GM13977 (cell line): ENCODE measurements at places on chromosomes 4 and X.

GRCh38 chrX:31232506-31232905 lies 160.7 kb upstream of the FTHL17 start:
- DNase-seq: no peak

GRCh38 chrX:103637604-103638338 lies 9.0 kb downstream of the TCEAL1 start:
- no peak for DNase-seq

- DNase-seq: no peak
These were observed 77.0 kb upstream of the C4orf50 start for GRCh38 chr4:6095023-6095752.

- no peak for DNase-seq
These were observed 27.5 kb upstream of the ESX1 start for GRCh38 chrX:104282166-104282725.

- DNase-seq: no peak
These were observed 497.5 kb downstream of the INPP4B start for GRCh38 chr4:142348613-142349021.

DNA sequence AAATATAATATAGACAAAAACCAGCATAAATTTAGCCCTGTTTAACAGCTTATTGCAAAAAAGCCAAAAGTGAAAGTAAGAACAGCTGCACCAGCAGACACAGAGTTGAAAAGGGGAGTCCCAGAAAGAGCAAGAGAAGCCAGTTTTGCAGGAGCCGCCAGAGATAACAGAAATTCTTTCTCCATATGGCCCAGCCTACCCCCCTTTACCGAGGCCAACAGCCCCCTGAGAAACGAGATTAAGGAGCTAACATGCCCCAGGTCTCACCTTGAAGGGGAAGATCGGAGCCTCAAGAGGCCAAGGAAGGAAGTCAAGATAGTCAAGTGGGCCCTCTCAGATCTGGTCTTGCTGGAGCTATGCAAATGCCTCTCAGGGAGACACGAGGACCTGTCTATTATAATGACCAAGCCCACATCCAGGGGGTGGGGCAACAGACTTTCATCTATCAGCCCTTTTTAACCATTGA lies 4.8 kb downstream of the ACOX3 start:
- peak; percentile 65 for DNase-seq

- DNase-seq: no peak
These were observed 26.6 kb downstream of the MAOA start for GRCh38 chrX:43682726-43683125.

DNA sequence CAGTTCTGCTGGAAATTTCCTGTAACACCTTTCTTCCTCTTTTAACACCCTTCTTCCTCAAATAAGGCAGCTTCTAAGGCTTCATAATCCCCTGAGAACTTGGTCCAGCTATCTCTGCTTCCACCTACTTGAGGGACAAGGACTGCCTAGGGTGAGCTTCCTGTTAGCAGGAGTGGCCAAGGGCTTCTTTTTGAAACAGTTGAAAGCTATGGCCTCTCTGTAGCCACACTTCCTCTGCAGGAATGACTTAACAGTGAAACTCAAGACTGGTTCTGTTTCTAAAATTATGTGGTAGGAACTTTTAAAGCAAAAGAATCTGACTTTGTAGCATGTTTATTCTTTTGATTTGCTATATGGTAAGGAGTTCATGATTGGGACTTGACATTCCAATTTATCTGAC lies 108.5 kb upstream of the WDR1 start:
- no peak for DNase-seq

GRCh38 chr4:13365195-13365594 lies 118.9 kb downstream of the RAB28 start:
- DNase-seq: no peak

- no peak for DNase-seq
These were observed 15.9 kb upstream of the F11 start for GRCh38 chr4:186249785-186250754.

DNA sequence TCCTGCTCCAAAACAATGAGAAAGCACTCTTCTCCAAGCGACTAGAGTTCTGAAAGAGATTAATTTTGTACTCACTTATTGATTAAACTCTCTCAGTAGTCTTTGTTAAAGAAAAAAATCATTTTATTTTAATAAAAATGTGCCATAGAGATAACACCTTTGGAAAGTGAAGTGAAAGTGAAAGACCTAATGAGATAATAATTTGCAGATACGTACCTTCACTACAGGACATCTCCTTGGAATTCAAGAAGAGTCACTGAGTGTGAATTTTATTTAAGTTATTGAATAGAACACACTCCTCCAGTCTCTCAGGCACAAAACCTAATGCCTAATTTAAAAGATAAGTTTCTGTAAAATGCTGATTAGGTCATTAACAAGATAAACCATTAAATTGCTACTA lies 1070.6 kb upstream of the GRID2 start:
- DNase-seq: no peak

- DNase-seq: no peak
These were observed 23.4 kb downstream of the FBXO8 start for GRCh38 chr4:174260099-174260498.

GRCh38 chrX:23980011-23980441 lies 47.0 kb downstream of the KLHL15 start:
- no peak for DNase-seq

DNA sequence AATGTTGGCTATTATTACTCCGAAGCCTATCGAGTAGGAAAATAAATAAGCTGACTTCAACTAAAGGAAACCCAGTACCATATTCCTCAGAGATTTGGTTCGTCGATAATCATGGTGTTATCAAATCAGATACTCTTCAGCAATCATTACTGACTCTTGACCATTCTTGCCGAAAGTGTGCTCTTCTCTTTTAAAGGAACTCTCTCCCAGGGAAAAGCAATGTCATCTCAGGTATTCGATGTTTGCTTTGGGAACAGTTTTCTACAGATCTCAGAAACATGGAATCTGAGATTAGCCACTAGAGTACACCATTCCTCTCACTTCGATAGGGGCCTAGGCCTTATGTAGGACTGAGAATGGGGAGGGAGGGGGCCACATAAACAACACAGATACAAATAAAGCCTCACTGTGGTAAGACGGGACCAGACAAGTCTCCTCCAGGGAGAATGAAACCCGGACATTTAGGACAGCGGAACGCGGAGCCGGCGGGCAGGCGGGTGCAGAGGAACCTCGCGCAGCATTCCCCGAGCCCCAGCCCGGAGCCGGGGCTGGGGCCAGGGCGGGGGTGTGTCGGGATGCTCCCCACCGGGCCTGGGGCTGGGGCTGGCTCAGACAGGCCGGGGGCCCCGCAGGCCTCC lies 581 bp downstream of the DNAJB14 start:
- peak; percentile 26 for DNase-seq

DNA sequence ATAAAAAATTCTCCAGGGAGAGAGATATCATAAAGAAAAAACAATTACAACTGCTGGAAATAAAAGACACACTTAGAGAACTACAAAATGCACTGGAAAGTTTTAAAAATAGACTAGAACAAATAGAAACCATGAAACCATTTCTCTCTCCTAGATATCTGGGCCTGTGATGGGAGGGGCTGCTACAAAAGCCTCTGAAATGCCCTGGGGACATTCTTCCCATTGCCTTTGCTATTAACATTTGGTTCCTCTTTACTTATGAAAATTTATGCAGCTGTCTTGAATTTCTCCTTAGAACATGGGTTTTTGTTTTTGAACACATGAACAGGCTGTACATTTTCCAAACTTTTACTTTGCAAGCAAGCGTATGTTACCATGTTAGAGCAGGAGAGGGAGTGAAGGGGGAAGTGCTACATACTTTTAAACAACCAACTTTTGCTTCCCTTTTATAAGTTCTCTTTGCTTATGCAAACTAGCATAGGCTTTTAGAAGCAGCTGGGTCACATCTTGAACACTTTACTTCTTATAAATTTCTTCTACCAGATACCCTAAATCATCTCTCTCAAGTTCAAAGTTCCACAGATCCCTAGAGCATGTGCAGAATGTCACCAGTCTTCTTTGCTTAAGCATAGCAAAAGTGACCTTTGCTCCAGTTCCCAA lies 47.9 kb upstream of the PACRGL start:
- DNase-seq: no peak

DNA sequence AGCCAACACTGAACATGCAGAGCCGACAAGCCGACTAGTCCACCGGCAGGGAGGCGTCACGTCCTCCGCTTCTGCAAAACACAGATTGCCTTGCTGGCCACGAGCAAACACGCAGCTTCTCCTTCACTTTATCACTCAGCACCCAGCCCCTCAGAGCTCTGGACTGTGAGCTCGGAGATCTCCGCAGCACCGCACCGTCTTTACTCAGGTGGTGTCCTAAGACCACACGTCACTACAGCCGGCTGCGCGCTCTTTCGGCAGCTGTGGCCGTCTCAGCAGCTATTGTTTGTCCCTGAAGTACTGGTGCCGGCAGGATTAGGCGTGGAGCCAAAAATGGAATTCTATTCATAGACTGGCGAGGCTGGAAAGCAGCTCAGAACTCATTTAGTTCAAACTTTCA lies 72.0 kb downstream of the FAT1 start:
- no peak for DNase-seq

- no peak for DNase-seq
These were observed 8.1 kb downstream of the HADH start for GRCh38 chr4:107997794-107998193.

GRCh38 chr4:40340030-40340429 lies 4.9 kb downstream of the CHRNA9 start:
- DNase-seq: no peak

- no peak for DNase-seq
These were observed 58.0 kb upstream of the ABCG2 start for GRCh38 chr4:88216395-88216794.

GRCh38 chr4:171390626-171391025 lies 422.6 kb upstream of the GALNTL6 start:
- no peak for DNase-seq

DNA sequence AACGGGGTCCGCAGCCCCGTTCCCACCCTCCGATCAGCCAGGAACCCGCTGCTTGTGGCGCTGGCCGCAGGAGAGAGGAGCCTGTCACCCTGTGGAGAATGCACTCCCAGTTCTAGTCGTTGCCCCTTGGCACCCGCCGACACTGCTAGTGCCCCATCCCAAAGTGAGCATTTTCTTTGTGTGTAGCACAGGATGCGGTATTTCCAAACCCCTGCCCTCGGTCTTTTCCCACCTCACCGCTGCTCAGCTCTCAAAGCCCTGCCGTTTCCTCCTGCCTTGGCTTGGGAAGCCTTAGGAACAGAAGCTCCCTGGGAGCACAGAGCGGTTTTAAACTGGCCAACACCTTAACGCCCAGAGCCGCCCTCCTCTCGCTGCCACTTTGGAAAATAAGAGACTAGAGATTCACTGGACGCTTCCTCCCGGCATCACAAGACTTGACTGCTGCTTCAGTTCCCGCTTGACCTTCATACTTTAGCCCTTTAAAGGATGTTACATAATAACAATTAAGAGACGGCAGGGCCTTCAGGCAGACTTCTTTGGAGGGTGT lies 772 bp downstream of the CYP4V2 start:
- DNase-seq: peak; percentile 39

DNA sequence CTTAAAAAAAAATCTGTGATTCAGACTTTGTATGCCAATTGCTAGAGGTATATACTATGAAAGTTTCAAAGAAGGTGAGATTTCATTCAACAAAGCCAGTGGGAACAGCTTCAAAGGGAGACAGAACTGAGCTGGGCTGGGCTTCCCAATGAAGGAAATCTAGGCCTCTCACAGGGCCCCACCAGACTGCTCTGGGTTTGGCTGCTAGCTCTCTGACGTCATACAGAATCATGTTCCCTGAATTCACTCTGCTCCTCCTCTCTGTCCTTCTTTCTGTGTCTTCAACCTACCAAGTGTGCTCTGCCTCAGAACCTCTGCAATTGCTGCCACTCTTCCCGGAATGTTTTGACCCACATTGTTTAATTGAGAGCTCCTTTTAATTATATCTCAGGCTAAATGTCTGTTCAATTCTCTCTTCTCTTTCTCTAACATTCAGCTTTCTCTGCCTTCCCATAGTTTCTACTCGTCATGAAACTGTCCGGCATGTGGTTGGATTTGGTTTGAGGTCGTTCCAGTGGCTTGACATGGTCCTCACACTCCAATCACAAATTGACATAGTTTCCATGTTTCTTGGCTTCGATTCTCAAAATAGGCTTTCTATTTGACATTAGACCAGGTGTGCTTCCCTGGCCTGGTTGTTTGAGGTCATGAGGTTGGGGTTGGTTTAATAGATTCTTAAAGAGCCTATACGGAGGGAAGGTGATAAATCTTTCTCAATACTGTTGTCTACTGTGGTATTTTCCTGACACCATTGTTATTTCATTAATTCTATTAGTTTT lies 282.1 kb upstream of the EMCN start:
- DNase-seq: no peak

DNA sequence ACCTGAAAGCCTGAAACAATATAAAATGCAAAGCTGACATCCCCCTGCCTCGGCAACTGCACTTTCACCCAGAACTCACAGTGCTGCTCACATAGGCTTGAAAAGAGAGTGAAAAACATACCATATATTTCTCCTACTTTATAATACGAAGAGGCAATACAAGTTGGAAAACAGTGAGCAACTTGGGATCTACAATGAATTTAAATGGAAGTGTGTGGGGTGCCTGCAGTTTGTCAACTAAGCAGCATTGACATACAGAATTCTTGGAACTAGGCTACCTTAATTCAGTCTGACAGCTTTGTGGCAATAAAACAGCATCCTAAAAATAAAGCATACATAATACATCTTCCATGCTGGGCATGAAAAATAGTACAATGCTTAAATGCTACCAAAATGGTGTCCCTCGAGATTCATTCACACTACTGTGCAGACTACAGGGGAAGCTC lies 8.0 kb downstream of the GASK1B start:
- DNase-seq: no peak

DNA sequence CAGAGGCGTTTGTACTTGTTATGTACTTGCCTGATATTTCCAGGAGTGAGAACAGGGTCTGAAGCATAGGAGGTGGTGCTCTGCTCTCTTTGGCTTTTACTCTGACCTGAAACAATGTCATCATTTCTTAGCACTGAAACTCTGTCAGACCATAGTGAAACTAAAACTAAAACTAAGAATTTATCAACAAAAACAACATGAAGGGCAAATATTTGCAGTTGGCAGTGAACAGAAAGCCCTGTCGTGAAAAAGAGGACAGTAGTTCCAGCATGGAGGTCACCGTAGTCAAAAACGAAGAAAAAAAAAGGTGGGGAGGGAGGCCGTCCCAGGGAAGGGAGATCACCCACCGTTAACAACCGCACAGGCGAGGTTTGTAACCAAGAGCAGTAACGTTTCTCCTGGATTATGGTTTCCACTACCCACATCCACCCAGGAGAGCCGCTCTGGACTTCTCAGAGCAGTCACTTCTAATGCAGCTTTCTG lies 97.5 kb downstream of the ANK2 start:
- peak; percentile 42 for DNase-seq

DNA sequence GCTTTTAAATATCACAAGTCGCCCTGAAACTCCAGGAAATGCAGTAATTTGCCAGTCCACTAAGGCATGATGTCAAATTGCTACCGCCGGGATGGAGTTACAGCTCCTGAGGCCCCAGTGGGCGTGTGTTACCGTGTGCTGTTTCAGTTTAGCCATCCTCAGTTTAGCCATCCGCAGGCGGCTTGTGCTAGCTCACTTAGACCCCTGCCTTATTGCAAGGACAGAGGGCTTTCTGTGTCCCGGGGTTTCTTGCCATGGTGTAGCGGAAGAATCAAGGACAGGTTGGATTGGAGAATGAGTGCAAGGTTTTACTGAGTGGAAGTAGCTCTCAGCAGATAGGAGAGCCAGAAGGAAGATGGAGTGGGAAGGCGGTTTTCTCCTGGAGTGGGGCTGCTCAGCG lies 33.8 kb upstream of the LRBA start:
- DNase-seq: no peak
